ENCODE measurements at places on chromosomes 3 and 15. TPM values are rescaled to one million over a fixed set of nuclear protein-coding genes. Genes with fewer than 3 reads are reported as not detected.

FES gene
- 168 TPM for total RNA-seq

SYNM gene
- 2.8 TPM for total RNA-seq

DZIP1L gene
- 0.15 TPM for total RNA-seq

KIF15 gene
- total RNA-seq, result 30.2 TPM

HCN4 gene
- not detected for total RNA-seq

ANKUB1 gene
- not detected for total RNA-seq
